ENCODE measurements at places on chromosomes 5 and 9. TPM values are rescaled to one million over a fixed set of nuclear protein-coding genes. Genes with fewer than 3 reads are reported as not detected.

PCDHA9 gene
- polyA plus RNA-seq: 0.11 TPM

GRCh38 chr5:133307275-133307674, 255.5 kb downstream of the HSPA4 start:
- H3K27me3 ChIP-seq: no peaks in the 10 kb centered on the region
- peaks cover 10% of the 10 kb centered on the region for H3K4me1 ChIP-seq
- H3K27ac ChIP-seq: no peak overlapping the region
- no peaks in the 10 kb centered on the region for H3K36me3 ChIP-seq

NR5A1 gene
- polyA plus RNA-seq: 0.09 TPM

GRCh38 chr5:16930496-16930895, 5.6 kb downstream of the MYO10 start:
- H3K4me3 ChIP-seq: no peak overlapping the region
- H3K27ac ChIP-seq: no peak overlapping the region
- no peak for DNase-seq
- peaks cover 39% of the 10 kb centered on the region for H3K27me3 ChIP-seq
- peaks cover 6% of the 10 kb centered on the region for H3K4me1 ChIP-seq

VCP gene
- 233 TPM for polyA plus RNA-seq

- H3K4me1 ChIP-seq: no peaks in the 10 kb centered on the region
- no peaks in the 10 kb centered on the region for H3K27me3 ChIP-seq
- DNase-seq: no peak
- no peaks in the 10 kb centered on the region for H3K36me3 ChIP-seq
- no peak overlapping the region for H3K27ac ChIP-seq
Measured at GRCh38 chr5:107486489-107486888, 184.2 kb downstream of the EFNA5 start.

LHX3 gene
- 1.5 TPM for polyA plus RNA-seq

SLC34A3 gene
- polyA plus RNA-seq: 1.6 TPM

GRCh38 chr9:32873553-32873952, 90.2 kb downstream of the TMEM215 start:
- no peak overlapping the region for H3K27ac ChIP-seq
- no peak for DNase-seq
- H3K4me3 ChIP-seq: no peak overlapping the region

GRCh38 chr9:7613931-7614330, 185.6 kb downstream of the DMAC1 start:
- H3K27ac ChIP-seq: no peak overlapping the region
- no peaks in the 10 kb centered on the region for H3K27me3 ChIP-seq
- no peaks in the 10 kb centered on the region for H3K4me1 ChIP-seq
- no peak overlapping the region for H3K4me3 ChIP-seq
- no peak for DNase-seq

GABRA6 gene
- polyA plus RNA-seq: 0.48 TPM

- no peaks in the 10 kb centered on the region for H3K27me3 ChIP-seq
- no peak for DNase-seq
- no peaks in the 10 kb centered on the region for H3K36me3 ChIP-seq
Measured at GRCh38 chr5:172733974-172734346, 37.0 kb downstream of the DUSP1 start.

LURAP1L gene
- polyA plus RNA-seq: 14.3 TPM

SLC27A6 gene
- 2.0 TPM for polyA plus RNA-seq

SPINK7 gene
- 0.77 TPM for polyA plus RNA-seq

DNA sequence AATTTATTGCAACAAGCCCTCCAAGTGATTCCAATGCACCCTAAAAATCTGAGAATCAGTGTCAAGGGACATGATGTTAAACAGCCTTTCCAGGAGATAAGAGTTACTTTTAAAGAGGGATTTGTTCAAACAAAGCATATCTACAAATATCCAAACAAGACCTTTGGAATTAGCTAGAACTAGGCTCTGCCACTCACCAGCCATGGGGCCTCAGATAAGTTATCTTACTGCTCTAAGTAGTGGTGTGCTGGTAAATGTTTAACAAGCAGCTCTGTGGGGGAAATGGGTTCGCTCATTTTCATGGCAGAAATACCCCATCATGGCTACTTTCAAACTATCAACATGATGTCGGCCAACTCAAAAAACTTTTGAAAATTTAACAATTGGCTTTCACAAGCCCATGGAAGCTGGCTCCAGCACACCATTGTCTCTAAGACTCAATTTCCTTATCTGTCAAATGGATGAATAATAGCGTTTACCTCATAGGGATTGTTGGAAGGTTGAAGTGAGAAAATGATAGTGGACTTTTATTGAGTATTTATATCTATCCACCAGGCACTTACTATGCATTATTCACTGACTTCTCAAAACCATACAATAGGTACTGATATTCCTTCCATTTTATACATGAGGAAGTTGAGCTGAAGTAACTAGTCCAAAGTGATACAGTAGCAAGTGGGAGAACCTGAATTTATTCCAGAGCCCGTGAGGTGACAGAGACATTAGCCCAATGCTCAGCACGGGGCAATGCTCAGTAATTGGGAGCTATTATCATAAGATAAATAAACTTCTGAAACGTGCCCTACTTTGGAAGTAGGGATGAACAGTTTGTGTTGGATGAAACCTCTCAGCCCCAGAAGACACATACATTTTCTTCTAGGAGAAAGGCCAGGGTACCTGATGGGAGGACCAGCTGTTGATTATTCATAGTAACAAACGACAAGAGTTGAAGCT, 43.2 kb downstream of the SH3RF2 start:
- H3K36me3 ChIP-seq: no peaks in the 10 kb centered on the region
- H3K4me3 ChIP-seq: no peak overlapping the region
- no peak for DNase-seq
- no peaks in the 10 kb centered on the region for H3K4me1 ChIP-seq
- no peaks in the 10 kb centered on the region for H3K27me3 ChIP-seq

ANKRD20A1 gene
- polyA plus RNA-seq: 8.8 TPM

PCDHA7 gene
- 6.2 TPM for polyA plus RNA-seq

SLC36A2 gene
- not detected for polyA plus RNA-seq
